Erythroblast (primary cell): ENCODE measurements at places on chromosomes 11 and 22.

GRCh38 chr11:68538025-68538424 lies 77.5 kb downstream of the PPP6R3 start:
- no peak for DNase-seq

- no peak for DNase-seq
Observed at GRCh38 chr11:11584530-11584810, 37.3 kb downstream of the GALNT18 start.

- no peak for DNase-seq
Observed at GRCh38 chr11:44765026-44765595, 38.3 kb downstream of the TSPAN18 start.

DNA sequence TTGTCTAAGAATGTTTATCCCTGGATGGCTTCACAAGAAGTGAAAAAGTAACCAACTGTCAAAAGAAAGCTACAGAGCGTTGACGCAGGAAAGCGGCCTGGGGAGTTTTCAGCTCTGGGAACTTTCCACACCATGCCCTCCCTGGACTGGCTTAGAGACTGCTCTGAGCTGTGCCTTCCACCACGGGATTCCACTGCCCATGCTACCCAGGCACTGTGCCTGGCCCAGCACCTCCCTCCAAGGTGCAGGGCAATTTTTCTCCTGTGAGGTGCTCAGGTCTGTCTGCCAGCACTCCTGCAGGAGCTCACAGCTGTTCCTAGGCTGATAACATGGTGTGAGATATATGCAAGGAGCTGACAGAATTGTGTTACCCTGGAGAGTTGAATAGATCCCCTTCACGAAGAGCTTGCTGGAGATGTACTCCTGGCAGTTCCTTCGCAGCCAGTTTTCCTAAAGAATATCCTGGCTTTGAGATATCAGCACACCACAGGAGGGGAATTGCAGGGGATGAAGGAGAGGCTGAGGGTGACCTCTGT lies 258.3 kb upstream of the B3GAT1 start:
- DNase-seq: no peak

DNA sequence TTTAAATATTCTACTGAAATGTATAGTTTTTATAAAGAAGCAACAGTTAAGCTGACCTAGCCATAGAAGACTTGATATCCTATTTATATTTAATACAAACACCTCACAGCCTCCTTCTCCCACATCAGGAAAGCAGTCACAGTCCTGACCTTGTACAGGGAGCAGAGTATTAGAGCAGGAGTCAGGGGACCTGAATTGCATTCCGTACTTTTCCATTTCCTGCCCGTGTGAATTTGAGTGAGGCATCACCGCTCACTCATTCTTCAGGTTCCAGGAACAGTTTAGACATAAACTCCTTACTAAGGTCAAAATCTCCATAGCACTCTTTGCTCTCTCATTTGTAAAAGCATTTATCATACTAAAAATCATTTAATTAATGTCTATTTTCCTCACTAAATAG lies 482.5 kb upstream of the FAT3 start:
- DNase-seq: no peak

- no peak for DNase-seq
Observed at GRCh38 chr11:93783362-93783761, 720 bp upstream of the MED17 start.

- no peak for DNase-seq
Observed at GRCh38 chr11:70637949-70638583, 239.7 kb downstream of the CTTN start.

DNA sequence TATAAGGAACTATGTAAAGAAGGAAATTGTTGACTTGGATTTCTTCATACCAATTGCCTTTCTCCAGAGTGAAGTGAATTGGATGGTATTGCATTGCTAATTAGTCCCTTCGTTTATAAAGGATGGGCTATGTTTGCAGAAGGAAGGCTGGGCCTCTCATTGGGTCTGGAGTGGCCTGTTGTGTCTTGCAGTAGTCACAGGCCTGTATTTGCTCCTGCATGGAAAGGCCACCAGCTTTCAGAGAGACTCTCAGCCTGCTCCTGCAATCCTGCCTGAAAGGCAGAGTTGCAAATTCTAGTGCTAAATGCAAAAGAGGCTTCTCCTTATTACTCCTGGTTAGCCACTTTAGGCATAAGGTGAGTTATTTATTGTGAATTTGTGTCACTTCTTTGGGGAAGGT lies 103.8 kb downstream of the EXT2 start:
- no peak for DNase-seq
